ENCODE measurements at places on chromosomes 2 and 18.

DNA sequence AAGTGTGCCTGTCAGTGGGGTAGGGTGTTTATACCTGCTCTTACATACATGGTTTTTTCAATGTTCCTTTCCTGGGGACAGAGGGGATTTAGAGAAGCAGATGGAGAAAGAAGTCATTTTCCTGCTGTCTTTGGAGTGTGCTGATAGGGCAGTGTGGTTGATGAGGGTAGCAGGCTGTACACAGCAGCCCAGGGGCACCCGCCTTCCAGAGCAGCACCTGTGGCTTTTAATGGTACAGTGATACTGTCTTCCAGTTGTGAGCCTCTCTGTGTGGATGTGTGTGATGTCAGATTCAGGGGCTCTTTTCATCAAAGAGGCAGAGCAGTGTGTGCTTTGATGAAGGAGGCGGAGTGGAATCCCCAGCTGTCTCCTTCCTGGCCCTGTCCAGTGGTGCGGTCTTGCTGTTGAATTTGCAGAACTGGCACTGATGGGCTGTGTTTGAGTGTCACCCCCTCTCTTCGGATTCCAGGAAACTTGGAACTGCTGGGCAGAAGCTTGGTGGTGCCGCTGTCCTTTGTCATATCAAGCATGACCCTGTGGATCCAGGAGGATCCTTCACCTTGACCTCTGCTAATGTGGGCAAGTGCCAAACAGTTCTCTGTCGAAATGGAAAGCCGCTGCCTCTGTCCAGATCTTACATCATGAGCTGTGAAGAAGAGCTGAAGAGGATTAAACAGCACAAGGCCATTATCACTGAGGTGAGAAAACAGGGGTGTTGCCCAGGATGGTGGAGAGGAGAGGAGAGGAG is 259.8 kb downstream of the PHLPP1 start:
- DNase-seq, result no peak

DNA sequence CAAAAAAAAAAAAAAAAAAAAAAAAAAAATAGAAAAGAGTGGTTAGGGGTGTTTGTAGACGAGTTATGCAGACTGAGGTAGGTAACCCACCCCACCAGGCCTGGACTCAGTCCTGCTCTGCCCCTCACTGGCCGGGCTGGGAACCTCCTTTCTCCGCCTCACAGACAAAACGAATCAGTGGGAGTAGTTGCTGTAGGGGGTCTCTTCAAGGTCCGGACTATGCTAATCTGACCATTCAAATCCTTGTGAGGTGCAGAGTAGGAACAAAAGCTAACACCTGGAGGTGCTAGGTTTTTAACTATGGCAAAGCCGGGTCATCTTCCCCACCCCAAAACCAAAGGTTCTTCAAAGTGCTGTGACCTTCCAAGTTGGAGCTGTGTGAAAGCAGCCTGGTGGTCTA is 223.7 kb downstream of the SLC4A3 start:
- DNase-seq, result no peak

DNA sequence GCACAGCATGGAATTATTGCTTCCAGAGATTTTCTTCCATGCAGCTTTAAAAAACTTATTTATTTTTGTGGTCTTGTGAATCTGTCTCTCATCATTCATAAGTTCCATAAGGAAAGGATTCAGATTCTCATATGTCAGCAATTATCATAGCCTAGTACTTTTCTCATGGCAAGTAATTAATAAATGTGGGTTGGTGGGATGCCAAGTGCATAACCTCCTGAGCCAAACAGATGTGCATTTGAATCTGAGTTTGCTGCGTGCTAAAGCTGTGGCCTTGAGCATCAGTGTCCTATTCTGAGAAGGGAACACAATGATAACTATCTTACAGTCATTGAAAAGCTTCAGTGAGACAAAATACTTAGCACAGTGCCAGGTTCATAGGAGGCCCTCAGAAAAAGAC is 331.9 kb downstream of the PDE11A start:
- DNase-seq, result no peak

- DNase-seq, result no peak
Observed at GRCh38 chr18:7205346-7205745, 25.5 kb upstream of the LRRC30 start.

DNA sequence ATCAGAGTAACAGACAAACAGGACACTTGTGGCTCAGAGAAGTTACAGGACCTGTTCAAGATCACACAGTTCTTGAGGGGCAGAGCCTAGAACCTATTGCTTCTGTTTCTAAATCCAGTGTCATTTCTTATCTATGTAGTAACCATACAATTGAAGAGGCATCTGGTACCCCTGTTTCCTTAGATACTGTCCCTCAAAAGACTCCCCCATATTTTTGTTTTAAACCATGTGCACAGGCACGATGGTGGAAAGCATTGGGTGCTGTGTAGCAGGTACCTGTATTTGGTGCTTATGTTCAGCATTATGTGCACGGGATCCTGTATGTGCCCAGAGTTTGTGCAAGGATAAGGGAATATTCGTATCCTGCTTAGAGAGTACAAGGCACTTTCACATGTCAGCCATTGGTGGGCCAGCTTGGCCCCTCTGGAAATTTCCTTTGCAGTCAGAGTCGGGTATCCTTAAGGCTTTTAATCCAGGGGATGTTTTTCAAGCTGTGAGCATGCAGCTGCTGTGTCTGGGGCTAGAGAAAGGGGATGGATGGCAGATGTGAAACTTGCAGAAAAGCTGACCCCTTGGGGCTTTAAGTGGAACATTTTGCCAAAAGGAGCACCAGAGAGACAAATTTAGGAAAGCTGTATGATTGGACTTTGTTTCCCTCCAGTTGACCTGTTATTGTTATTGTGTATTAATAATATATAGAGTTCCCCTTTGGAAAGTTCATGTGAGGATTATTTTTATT is 2.1 kb downstream of the LBH start:
- DNase-seq, result no peak

GRCh38 chr2:231521443-231521842 is 8.8 kb downstream of the NMUR1 start:
- DNase-seq, result no peak

DNA sequence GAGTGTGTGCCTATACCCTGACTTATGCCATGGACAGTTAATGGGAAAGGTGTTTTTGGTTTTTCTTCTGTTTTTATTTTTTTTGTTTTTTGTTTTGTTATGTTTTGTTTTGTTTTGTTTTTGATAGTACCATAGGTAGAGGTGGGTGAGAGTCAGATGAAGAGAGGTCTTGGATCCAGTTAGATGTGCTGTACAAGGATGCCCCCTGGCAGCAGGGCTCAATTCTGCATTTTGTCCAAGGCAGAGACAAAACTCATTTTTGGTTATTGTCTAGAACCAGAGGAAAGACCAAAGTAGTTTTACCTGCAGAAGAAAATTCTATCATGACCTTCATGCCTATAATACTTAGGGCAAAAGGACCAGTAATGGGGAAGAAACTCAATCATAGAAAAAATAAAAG is 48.5 kb downstream of the SLC5A7 start:
- DNase-seq, result no peak

- DNase-seq, result no peak
Observed at GRCh38 chr2:8877332-8877731, 39.9 kb upstream of the KIDINS220 start.

DNA sequence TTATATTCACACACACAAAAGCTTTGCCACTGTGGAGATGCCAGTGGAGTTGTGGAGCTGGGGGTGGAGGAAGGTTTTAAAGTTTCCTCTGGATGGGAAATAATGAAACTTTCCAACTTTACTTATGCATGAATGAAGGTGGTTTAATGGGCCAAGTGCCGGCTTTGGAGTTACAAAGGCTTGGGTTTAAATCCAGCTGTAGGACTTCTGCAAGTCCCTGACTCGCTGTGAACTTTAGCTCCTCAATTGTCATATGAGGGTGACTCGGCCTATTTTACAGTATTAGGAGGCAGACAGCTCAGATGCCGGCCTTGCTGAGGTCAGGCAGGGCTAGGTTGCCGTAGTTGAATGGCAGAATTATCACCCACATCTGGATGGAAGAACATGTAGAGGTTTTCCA is 415.8 kb upstream of the TRIB2 start:
- no peak for DNase-seq

DNA sequence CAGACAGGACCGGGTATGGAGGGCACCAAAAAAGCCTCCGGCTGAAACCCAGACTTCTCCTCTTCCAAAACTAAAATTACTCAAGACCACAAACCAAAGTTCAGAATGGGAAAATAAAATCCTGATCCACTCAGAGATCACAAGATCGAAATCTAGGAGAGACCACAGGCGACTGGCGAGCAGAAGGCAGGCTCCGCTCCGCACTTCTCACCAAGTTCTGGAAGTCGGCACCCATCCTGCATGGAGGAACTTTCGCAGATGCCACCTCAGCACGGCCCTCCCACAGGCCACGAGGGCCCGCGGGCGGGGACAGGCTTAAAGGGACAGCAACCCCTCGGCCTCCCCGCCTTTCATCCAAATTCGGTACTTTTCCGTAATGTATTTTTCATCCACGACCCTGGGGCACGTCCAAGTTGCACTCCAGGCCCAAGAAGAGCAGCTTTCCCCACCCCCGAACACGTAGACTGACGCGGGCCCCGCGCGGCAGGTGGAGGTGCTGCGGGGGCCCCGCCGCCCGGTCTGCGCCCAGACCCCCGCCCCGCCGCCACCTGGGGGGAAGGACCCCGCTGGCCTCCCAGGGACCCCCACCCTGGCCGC is 43.7 kb downstream of the HDLBP start:
- peak; percentile 42 for DNase-seq

- no peak for DNase-seq
Observed at GRCh38 chr2:8677646-8678592, 3.9 kb upstream of the ID2 start.

DNA sequence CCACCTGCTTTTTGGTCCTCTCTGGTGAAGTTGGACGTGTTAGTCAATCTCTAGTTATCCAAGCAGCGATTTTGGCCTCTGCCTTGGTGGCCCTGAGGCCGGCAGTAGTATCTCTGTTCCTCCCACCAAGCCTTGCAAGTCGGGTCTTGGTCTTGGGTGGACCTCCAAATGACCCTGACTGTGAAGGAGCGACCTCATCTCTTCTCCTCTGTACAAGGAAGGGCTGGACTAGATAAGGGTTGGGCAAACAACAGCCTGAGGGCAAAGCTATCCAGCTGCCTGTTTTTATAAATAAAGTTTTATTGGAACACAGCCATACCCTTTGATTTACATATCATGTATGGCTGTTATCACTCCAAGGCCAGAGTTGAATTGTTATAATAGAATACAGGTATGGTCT is 74.6 kb upstream of the FOSL2 start:
- no peak for DNase-seq

All from effector CD4-positive, alpha-beta T cell (primary cell).